ENCODE measurements at places on chromosomes 3 and 15.

GRCh38 chr3:23444386-23444785 lies 241.3 kb downstream of the UBE2E2 start:
- DNase-seq, result no peak

GRCh38 chr3:52433328-52433995 lies 11.4 kb downstream of the SEMA3G start:
- no peak for DNase-seq

DNA sequence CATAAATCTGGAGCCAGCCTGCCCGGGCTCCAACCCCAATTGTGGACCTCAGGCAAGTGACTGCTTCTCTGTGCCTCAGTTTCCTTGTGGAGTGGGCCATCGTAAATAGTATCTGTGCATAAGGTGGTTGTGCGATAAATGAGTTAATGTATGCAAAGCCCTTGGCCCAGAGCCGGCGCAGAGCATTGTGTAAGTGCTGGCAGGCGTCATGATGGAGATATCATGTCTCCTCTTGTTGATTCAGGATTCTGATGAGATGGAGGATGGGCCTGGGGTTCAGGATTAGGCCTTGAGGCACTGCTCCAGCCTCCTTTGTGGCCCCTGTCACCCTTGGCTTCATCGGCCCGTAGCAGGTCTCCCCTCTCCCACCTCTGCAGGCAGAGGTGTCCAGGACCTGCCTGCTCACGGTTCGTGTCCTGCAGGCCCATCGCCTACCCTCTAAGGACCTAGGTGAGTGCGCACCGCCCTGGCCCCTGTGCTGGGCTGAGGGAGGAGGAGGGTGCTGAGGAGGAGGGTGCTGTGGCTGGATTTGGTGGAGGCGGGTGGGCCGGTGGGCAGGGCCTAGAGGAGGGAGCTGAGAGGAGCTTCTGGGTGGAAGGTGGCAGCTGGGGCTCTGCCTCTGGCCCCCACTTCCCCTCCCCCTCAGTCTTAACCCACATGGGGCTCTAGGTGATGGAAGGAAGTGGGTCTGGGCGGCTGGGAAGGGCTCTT lies 1.3 kb downstream of the PLA2G4B start:
- no peak for DNase-seq

GRCh38 chr3:169657351-169658124 lies 6.0 kb downstream of the MECOM start:
- DNase-seq, result no peak

DNA sequence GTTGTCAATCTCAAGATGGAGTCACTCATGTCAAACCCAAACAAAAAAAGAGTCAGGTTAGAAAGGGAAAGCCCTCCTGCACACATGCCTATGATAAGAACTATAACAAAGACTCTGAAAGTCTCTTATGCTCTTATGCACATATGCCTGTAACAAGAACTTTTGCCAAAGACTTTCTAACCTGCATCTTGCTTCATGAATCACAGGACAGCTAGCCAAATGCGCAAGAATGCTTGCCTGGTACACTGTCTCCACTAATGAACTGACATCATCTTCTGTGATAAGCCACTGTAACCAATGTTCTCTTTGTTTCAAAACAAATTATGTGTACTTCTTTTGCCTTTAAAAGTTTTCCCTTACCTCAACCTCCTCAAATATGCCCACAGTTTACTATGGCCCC lies 18.2 kb upstream of the EHHADH start:
- no peak for DNase-seq

GRCh38 chr3:66099541-66100065 lies 60.9 kb upstream of the MAGI1 start:
- DNase-seq, result no peak

DNA sequence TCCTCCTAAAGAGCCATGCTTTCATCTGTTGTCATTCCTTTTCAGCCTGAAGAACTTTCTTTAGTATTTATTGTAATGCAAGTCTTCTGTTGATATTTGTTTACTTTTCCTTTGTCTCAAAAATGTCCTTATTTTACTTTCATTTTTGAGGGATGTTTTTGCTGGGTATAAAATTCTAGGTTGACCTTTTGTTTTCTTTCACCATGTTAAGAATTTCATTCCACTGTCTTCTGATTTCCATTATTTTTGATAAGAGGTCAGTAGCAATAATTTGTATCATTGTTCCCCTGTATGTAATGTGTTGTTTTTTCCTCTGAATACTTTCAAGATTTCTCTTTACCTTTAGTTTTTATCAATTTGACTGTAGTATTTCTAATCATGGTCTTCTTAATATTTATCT lies 91.1 kb downstream of the RSRC1 start:
- no peak for DNase-seq

DNA sequence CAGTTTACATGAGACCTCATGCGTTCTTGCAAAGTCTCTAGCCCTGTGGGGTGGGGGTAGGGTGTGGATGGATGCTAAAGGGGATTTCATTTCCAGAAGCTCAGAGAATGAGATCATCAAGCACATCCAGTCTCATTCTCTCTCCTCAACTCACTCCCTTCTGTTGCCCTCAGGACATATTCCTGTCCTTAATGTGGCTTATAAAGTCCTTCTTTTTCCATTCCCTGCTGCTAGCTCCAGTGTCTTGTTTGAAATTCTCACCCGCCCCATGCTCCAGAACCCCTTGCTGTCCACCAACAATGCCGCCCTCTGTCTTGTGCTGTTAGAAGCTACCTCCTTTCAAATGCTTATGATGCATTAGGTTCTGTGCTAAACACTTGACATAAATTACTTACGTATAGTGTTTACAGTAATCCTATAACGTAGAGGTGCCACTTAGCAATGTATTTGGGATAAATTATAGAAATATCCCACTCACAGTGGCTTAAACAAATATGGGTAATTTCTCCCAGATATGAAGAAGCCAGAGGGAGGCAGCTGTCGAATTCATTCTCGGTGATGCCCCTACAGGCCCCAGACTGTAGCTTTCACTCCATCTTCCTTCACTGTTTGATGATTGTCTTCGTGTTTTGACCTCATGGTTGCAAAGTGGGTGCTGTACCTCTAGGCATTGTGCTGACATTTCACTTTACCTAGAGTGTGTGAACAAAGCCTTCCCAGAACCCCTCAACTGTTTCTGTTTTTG lies 273.1 kb upstream of the TBL1XR1 start:
- no peak for DNase-seq

DNA sequence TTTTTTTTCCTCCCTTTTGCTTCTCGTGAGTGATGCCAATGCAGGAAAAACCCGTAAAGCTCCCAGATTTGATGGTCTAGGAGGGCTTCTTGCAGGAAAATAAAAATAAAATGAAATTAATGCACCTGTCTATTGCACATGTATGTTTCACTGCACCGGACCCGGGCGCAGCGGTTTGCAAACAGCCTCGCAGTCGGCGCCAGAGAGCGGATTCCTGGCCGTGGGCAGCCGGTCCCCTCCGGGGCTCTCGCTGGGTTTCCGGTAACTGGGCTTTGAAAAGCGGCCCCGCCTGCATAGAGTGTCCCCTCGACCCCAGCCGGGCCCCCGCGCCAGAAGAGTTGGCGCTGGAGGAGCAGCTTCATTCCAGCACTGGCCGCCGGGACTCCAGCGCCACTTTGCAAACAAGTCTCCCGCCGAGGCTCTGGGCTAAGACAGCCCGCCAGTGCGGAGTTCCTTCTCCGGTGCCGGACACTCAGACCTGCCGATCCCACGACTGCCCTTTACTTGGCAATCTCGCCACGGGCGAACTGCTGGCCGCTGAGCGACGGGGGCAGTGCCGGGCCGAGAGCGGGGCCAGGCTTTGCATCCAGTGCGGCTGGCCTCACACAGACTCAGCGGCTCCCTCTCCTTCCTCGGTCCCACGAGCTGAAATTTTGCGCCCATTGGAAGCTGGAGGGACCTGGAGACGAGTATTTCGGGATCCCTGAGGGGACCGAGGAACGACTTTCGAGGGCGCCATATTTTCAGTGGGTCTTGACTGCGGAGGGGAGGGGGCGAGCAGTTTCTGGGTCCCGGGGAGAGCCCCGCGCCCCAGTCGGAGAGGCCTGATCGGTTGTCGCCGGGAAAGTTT lies 225.9 kb upstream of the C2CD4B start:
- no peak for DNase-seq

DNA sequence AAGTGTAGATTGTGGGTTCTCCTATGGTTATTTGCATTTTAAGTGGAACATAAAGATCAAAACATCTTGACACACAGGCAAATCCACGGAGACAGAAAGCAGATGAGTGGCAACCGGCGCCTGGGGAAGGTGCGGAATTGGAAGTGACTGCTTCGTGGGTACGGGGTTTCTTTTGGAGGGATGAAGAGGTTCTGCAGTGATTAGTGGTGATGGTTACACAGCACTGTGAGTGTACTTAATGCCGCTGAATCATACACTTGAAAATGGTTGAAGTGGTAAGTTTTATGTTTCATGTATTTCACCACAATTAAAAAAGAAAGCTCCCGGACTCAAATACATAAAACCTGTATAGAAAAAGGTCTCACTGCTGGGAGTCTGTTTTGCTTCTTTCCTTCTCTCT lies 18.5 kb upstream of the VPS33B start:
- no peak for DNase-seq

- DNase-seq, result no peak
Observed at GRCh38 chr3:125292015-125292414, 79.5 kb upstream of the SLC12A8 start.

- no peak for DNase-seq
Observed at GRCh38 chr15:68299436-68299835, 21.9 kb downstream of the FEM1B start.

GRCh38 chr3:128342701-128343180 lies 123.9 kb downstream of the DNAJB8 start:
- DNase-seq, result no peak

- DNase-seq, result no peak
Observed at GRCh38 chr3:54987719-54988118, 59.9 kb upstream of the LRTM1 start.

GRCh38 chr3:30281526-30281925 lies 324.9 kb upstream of the TGFBR2 start:
- no peak for DNase-seq
